ENCODE measurements at places on chromosomes 1 and 21. TPM values are rescaled to one million over a fixed set of nuclear protein-coding genes. Genes with fewer than 3 reads are reported as not detected.

The NPR1 gene
- total RNA-seq = 61.4 TPM

The KRTAP19-1 gene
- not detected for total RNA-seq

The ABCG1 gene
- total RNA-seq = 25.0 TPM

The KRTAP7-1 gene
- total RNA-seq = not detected

The TTC22 gene
- 6.8 TPM for total RNA-seq

The SLC25A33 gene
- total RNA-seq = 6.8 TPM

The TAF13 gene
- total RNA-seq = 23.8 TPM

The KRTAP19-3 gene
- not detected for total RNA-seq

The DIPK1A gene
- total RNA-seq = 3.9 TPM

The NEK2 gene
- total RNA-seq = 10.2 TPM

The BATF3 gene
- total RNA-seq = 1.9 TPM

The SPRR2B gene
- total RNA-seq = not detected

The ADAR gene
- total RNA-seq = 136 TPM

The OR2L13 gene
- not detected for total RNA-seq

Data from metanephros (tissue), 2 donors.